Activated CD4-positive, CD25-positive, alpha-beta regulatory T cell (primary cell): ENCODE measurements at places on chromosomes 11 and 22.

GRCh38 chr11:14374922-14375830, 16.2 kb upstream of the RRAS2 start:
- no peak for DNase-seq

GRCh38 chr11:64661614-64662013, 61.4 kb downstream of the NRXN2 start:
- DNase-seq, result no peak

- DNase-seq, result no peak
Measured at GRCh38 chr11:70057080-70057479, 21.0 kb upstream of the ANO1 start.

DNA sequence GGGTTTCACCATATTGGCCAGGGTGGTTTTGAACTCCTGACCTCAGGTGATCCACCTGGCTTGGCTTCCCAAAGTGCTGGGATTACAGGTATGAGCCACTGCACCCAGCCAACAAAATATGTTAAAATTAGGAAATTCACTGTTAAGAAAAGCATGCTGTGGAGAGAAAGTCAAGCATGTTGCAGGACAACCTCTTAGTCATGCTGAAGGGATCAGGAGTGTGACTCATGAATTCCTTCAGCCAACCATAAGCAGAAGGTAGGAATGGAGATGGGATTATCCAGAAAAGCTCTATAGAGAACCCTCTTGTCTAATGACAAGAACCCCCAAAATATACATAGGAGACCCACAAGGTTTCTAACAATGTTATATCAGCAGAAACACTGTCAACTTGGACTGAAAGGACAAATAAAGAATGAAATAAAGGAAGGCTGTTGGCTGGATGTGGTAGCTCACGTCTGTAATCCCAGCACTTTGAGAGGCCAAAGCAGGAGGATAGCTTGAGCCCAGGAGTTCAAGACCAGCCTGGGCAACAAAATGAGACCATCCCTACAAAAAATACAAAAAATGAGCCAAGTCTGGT, 16.0 kb downstream of the MRTFA start:
- no peak for DNase-seq

DNA sequence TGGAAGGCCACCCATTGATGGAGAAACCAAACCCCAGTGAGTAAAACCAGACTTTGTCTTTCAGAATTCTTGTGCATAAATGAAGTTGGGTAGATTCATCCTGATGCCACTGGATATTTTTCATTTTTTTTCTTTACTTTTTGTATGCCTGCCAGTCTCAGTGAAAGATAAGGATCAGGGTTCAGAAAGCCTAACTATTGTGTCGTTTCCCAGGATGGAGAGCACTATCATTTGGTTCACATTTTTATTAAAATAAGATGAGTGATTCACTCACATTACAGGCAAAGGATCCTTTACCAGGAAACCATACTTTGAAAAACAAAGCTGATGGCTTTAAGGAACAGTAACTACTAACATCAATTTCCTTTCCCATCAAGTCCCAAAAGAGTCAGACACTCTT, 52.0 kb downstream of the ARFGAP2 start:
- no peak for DNase-seq

- DNase-seq, result peak; percentile 76
Measured at GRCh38 chr11:76318744-76319384, 62.1 kb downstream of the THAP12 start.

DNA sequence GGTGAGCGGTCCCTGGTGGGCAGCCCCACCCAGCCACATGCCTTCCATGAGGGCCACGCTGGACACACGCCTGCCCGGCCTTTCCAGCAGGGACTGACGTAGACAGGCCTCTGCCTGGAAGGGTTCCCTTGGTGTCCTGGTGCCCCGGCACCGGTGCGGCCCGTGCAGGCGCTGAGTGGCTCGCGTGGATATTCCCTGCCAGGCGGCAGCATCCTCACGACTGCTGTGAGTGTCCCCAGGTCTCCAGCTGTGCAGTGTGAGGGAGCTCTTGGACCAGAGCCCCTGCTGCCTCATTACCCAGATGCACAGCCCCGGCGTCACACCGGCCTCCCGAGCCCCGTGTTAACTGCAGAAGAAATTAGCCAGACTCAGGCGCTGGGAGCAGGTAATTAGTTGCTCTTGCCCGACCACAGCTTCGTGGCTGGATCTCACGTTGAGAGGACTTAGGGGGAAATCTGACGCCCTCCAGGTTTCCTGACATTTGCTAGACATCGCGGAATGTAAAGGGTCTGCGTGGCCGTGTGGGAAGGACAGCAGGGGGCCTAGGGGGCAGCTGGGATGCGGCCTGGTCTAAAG, 1196.3 kb downstream of the BRD1 start:
- DNase-seq, result no peak
